ENCODE measurements at places on chromosomes 2 and 18.
A peak's percentile ranks its signal among the peaks of the same experiment; 100 is the strongest.

GRCh38 chr2:235106874-235107639 lies 155.2 kb downstream of the SH3BP4 start:
- no peak for DNase-seq

- DNase-seq: no peak
These were observed 29.8 kb downstream of the MAPRE3 start for GRCh38 chr2:27000228-27000627.

DNA sequence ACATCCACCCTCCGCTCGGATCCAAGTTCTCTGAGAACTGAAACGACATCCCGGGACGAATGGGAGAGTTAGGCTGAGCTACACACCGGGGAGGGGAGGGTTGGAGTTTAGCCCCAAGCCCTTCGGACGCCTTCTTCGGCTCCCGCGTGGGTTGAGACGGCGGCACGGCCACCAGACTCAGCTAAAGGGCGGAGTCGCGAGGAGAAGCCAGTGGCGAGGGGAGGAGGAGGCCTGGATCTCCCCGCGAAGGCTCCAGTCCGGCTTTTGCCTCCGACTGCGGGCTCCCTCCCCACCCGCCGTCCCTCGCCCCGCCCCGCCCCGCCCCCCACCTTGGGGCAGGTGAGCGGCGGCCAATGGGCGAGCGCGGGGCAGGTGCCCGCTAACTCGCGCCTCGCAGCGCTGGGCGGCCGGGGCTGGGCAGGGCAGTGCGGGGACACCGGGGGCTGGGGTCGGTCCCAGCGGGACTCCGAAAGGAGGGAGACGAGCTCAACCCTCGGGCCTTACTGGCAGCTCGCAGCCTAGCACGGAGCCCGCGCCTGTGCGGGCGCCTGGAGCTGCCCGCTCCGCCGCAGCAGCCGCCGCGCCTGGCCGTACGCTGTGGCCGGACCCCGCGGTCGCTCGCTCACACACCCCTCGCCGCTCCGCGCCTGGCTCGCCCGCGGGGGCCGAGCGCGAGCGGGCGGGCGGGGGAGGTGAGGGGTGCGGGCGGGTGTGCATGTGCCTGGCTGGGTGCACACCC lies at the start of gene EMX1:
EMX1 (plus strand) TSS at position 382 of the 739 bp plus-strand sequence; CDS start at position 716, 334 bp downstream.
- peak; percentile 51 for DNase-seq

- no peak for DNase-seq
These were observed 27.5 kb downstream of the CFAP36 start for GRCh38 chr2:55547001-55547400.

DNA sequence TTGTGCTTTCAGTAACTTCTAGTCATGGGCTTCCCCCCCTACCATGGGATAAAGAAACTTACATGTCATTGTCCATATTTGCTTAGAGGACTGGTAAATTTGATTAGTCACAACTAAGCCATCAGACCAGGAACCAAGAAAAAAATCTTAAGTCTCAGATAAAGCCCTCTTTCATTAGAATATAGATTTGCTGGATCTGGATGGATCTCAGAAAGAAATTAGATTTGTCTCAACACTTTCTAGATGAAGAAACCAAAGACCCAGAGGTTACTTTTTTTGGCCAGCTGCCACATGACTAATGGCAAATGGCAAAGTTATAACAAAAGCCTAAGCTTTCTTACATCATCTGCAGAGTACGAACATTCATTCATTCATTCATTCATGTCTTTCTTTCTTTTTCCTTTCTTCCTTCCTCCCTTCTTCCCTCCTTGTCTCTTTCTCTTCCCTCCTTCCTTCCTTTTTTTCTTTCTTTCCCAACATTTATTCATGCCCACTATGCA lies 60.2 kb downstream of the CDCA7 start:
- DNase-seq: no peak

GRCh38 chr2:68653538-68653982 lies 10.2 kb downstream of the PROKR1 start:
- peak; percentile 48 for DNase-seq

- DNase-seq: no peak
These were observed 218.8 kb downstream of the AGPS start for GRCh38 chr2:177611310-177611886.

DNA sequence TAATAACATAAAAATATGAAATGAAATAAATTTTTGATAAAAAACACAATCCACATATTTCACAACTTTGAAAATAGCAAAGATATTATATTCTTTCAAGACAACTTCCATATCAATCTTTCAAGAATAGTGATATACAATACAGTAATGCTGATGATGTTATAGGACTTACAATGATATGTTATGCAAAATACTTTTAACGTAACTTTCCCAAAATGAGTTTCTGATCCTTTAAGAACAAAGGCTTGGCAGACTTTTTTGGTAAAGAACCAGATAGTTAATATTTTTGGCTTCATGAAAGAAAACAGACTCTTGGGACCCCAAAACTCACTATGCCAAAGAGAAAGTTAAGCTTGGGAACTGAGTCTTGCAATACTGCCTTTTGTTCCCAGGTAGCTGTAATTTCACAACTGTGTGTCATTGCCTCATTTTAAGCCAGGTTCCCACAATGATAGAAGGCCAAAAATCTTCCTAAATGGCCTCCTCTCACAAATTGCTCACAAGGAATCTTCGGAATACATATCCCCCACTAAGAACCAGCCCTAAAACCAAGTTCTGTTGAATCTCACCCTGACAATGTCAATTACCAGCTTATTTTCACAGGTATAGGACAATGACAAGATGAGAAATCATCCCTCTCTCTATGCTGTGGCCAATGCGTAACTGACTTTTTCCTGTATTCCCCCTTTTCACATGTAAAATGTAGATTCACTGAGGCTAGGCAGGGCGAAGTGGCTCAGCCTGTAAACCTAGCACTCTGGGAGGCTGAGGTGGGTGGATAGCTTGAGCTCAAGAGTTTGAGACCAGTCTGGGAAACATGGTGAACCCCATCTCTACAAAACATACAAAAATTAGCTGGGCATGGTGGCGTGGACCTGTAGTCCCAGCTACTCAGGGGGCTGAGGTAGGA lies 54.8 kb upstream of the STRN start:
- DNase-seq: no peak

- DNase-seq: no peak
These were observed 51.3 kb downstream of the ANKMY1 start for GRCh38 chr2:240506406-240507059.

DNA sequence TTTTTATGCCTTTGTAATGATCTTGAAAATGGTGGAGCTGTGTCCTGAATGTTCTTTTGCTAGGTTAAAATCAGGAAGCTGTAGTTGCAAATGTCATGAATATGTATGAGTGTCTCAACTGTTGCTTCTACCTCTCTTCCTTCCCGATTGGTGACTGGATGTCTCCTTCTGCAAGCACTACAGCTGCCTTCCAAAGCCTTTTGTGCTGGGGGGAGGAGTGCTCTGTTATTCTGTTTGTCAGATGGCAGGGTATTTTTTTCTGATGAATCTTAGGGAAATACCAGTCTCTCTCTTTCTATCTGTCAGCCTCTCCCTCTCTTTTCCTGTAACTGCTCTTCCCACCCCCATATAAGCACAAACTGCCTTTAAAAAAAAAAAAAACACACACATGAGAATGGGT lies 1396.3 kb upstream of the CELF4 start:
- DNase-seq: no peak

- DNase-seq: no peak
These were observed 256.8 kb downstream of the ZNF385B start for GRCh38 chr2:179604598-179604997.

GRCh38 chr2:16525265-16525887 lies 140.3 kb downstream of the CYRIA start:
- DNase-seq: no peak

DNA sequence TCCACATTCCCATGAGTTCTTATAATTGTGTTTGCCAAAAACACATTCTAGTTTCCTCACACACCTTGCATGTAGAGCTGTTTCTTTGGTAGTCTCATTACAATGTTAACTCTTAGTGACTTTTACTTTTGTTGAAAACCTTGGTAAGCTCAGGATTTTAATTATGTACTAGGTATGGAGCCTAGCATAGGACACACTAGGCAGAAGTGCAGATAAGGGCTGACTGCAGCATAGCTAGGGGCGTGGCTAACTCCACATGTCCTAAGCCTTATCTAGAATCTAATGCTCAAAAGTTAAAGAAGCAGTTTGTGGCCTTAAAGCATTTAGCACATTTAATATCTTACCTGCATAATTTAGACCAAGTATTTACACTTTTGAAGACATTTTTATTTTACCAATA lies 153.7 kb upstream of the FBXO11 start:
- no peak for DNase-seq

GRCh38 chr2:235026649-235027557 lies 75.1 kb downstream of the SH3BP4 start:
- no peak for DNase-seq

DNA sequence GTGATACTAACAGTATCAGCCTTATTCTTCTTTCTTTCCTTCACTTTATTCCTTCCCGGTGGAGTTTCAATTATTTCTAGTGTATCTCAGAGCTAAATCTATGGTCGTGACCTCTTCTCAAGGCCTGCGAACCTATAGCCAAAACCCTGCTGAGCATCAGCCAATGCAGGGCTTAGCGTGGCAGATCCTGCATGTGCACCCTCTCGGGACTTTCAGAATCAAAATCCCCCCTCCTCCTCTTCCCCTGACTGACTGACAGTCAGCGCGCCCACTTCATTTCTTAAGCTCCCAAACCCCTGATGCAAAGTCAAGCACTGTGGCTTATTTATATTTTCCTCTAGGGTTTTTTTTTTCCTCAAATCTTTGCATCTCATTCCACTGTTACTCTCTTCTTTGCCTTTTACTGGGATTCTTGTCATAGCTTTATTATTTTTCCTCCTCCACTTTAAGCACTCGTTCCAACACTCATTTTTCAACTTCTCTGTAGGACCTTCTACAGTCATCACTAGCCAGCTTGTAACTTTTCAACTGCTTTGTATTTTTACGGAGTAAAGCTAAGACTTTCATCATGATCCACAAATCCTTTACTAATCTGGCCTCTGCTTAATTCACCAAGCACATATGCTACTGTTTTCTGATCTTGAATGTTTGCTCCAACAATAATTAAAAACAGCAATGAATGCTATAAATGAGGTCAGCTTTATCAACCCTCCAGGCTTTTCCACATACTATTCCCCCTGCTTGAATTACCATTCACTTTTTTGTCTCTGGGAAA lies 896.5 kb upstream of the PIK3C3 start:
- DNase-seq: no peak

DNA sequence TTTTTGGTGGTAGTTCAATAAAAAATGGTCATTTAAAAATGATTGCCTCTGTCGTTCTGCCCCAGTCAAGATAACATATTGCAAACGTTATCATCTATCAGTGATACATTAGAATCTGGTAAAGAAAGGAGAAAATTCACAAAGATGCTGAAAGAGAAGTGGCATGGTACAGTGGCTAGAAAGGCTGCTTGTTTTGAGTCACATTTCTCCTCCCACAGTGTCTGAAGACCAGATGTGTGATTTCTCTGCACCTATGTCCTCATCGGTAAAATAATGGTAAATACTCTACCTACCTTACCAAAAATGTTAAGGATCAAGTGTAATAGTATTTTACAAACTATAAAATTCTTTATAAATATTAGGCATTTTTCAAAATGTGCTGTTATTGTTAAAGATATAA lies 76.1 kb upstream of the NOSTRIN start:
- no peak for DNase-seq

DNA sequence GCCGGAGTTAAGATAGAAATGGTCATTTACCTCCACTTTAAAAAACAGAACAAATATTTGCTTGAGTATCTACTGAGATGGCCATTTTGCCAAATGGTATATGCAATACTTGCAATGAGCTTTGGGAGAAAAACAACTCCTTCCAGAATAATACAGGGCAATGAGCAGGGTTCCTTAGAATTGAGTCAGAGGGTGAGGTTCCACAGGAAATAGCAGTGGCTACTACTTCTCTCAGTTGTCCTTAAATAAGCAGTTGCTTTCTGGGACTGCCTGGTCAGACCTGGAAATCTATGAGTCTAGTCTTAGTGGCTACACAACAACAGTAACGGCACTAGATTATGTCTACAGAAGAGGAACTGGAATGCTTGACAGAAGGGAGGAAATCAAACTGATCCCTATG lies 80.9 kb upstream of the CCDC85A start:
- no peak for DNase-seq

DNA sequence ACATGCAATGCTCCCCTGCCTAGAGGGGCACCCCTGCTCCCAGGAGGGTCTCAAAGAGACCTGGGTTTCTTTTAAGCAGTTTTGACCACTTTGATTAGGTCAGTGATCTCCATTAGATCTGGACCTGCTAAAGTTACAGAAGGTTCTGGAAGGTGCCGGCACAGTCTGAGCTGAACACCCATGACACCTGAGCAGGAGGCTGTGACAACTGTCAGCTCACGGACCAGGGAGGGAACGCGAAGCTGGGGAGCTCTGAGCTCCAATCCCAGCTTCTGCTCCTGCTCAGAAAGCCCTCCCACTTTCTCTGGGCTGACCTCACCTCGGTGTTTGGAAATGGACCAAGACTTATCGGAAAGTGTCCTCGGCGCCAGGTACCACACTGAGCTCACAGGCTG lies 113.8 kb downstream of the NFATC1 start:
- no peak for DNase-seq

DNA sequence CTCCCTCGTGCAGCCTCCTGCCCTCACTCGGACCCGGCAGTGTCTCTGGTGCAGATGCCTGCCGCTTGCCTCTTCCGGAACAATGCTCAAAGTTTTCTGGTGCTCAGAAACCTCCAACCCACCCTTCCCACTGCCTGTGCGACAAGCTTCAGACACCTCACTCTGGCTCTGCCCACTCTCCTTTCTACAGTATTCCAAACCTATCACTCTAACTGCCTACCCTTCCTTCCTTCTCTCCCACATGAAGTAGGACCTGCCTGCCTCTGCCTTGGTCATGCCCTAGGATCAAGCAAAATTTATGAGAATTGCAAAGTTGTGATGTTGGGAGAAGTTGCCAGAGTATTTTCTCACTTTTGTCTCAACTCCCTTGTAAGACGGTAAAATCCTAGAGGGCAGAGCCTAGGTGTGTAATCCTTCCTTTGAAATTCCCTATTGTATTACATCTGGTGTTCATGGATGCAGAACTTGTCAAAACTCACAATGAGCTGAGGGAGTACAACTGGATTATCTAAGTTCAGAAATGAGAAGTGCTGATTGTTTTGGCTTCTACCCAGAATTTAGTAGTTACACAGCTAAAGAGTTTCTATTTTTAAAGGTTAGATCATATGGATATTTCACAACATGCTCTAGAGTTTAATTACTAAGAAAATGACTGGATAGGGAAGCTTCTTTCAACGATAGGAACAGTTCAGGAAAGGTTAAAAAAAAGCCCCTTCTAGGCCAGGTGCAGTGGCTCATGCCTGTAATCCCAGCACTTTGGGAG lies 7.2 kb downstream of the NPC1 start:
- no peak for DNase-seq

GRCh38 chr2:143284087-143284675 lies 155.0 kb downstream of the ARHGAP15 start:
- DNase-seq: no peak

- no peak for DNase-seq
These were observed 40.1 kb upstream of the GPD2 start for GRCh38 chr2:156396126-156396525.

- DNase-seq: no peak
These were observed 25.0 kb downstream of the TTN start for GRCh38 chr2:178782236-178782635.

- DNase-seq: no peak
These were observed 156.0 kb downstream of the GBX2 start for GRCh38 chr2:236012155-236012554.
